Vagina (tissue), 2 donors: ENCODE measurements at places on chromosomes 4 and X.

DNA sequence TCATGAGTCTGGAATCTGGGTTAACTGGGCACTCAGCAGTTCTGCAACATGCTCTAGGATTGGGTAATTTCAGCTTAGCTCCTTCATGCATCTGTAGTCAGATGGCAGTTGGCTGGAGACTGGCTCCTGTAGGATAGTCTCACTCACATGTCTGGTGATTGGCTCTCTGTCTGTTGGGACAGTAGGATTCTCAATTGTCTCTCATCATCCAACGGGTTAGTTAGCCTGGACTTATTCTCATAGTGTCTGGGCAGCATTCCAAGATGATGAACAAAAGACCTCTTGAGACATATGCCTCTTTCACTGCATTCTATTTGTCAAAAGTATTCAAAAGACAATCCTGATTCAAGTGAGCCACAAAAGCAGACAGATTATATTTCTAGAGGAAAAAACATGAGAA lies 795.6 kb upstream of the GALNTL6 start:
- H3K27me3 ChIP-seq = no peaks in the 10 kb centered on the region
- H3K4me3 ChIP-seq = no peak overlapping the region
- H3K27ac ChIP-seq = no peak overlapping the region

- no peaks in the 10 kb centered on the region for H3K27me3 ChIP-seq
- H3K36me3 ChIP-seq = no peaks in the 10 kb centered on the region
- H3K4me1 ChIP-seq = no peaks in the 10 kb centered on the region
- no peak for DNase-seq
- no peak overlapping the region for H3K4me3 ChIP-seq
- no peak overlapping the region for H3K27ac ChIP-seq
These were observed 257.5 kb upstream of the SLC7A11 start for GRCh38 chr4:138499627-138500026.

DNA sequence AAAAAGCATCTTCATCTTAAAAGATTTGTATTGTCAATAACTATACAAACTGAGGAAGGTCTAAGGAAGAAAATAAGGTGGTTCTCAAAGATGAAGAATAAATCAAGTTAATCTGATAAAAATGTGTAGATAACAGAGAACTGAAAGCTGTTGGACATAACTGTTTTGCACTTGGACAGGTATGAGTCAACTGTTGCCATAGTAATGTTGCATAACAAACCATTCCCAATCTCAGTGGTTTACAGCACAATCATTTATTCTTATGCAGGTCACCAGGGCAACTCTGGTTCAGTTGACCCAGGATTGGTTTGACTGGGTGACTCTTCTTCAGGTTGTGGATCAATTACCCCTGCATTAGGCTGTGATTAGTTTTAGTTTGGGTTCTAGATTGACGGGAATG lies 2197.7 kb downstream of the ARAP2 start:
- no peaks in the 10 kb centered on the region for H3K27me3 ChIP-seq
- H3K4me3 ChIP-seq = no peak overlapping the region
- no peaks in the 10 kb centered on the region for H3K36me3 ChIP-seq
- H3K27ac ChIP-seq = no peak overlapping the region
- H3K4me1 ChIP-seq = no peaks in the 10 kb centered on the region

GRCh38 chrX:20361890-20362262 lies 95.2 kb upstream of the RPS6KA3 start:
- peaks cover 12% of the 10 kb centered on the region for H3K4me1 ChIP-seq
- H3K27ac ChIP-seq = no peak overlapping the region
- DNase-seq = no peak
- H3K4me3 ChIP-seq = no peak overlapping the region

DNA sequence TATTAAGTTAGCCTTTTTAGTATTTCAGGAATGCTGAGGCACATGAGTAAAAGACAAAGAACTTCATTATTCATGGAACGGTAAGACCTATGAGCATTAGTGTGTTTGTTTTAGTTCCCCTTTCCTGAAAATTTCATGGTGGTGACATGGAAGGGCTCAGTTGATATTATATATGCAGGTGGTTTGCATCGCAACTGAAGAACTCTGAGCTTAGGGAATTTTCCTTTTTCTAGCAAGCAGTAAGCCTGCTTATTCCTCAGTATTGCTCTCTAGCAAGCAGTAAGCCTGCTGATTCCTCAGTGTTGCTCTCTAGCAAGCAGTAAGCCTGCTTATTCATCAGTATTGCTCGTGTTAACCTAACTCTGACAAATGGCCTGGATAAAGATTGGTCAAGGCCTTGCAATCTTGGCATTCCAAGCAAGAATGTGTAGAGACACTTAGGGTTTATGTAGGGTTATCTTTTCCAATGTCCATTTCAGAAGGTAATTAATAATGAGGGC lies 37.7 kb upstream of the MAGEB18 start:
- H3K27me3 ChIP-seq = no peaks in the 10 kb centered on the region
- H3K36me3 ChIP-seq = no peaks in the 10 kb centered on the region
- H3K4me1 ChIP-seq = no peaks in the 10 kb centered on the region

DNA sequence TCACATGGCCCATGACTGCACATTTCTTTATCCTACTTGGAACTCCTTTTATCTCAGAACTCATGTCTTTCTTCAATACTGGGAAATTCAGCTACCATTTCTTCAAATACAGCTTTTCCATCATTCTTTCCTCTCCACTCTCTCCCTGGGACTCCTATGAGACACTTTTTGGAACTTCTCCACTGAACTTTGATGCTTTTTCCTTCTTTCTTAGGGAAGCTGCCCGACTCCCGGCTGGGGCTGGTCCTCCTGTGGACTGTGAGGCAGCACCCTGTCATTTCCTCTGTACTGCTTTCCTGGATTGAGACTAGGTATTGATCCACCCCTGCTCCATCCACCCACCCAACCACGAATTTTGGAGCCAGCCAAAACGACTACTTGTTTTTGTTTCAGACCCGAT lies 40.0 kb downstream of the ZFYVE28 start:
- DNase-seq = no peak
- no peaks in the 10 kb centered on the region for H3K4me1 ChIP-seq
- H3K27ac ChIP-seq = no peak overlapping the region
- H3K27me3 ChIP-seq = no peaks in the 10 kb centered on the region
- no peaks in the 10 kb centered on the region for H3K36me3 ChIP-seq

GRCh38 chr4:146890301-146890700 lies 55.4 kb downstream of the TTC29 start:
- no peaks in the 10 kb centered on the region for H3K36me3 ChIP-seq
- DNase-seq = no peak
- H3K27me3 ChIP-seq = no peaks in the 10 kb centered on the region

GRCh38 chr4:7634661-7635251 lies 200.0 kb upstream of the PSAPL1 start:
- no peak for DNase-seq
- no peaks in the 10 kb centered on the region for H3K27me3 ChIP-seq
- H3K27ac ChIP-seq = no peak overlapping the region
- H3K4me1 ChIP-seq = peaks cover 14% of the 10 kb centered on the region
- H3K36me3 ChIP-seq = no peaks in the 10 kb centered on the region

- no peak overlapping the region for H3K4me3 ChIP-seq
- DNase-seq = peak; percentile 74
- no peaks in the 10 kb centered on the region for H3K27me3 ChIP-seq
- no peaks in the 10 kb centered on the region for H3K36me3 ChIP-seq
- peaks cover 3% of the 10 kb centered on the region for H3K4me1 ChIP-seq
These were observed 114.5 kb upstream of the TRIM2 start for GRCh38 chr4:153089742-153090141.

GRCh38 chr4:126627255-126627654 lies 1005.5 kb upstream of the INTU start:
- H3K4me3 ChIP-seq = no peak overlapping the region
- H3K27me3 ChIP-seq = no peaks in the 10 kb centered on the region
- H3K27ac ChIP-seq = no peak overlapping the region
- H3K4me1 ChIP-seq = no peaks in the 10 kb centered on the region
- no peak for DNase-seq

- no peaks in the 10 kb centered on the region for H3K27me3 ChIP-seq
- no peak for DNase-seq
- H3K36me3 ChIP-seq = no peaks in the 10 kb centered on the region
- H3K4me3 ChIP-seq = no peak overlapping the region
These were observed 310.0 kb upstream of the PCDH10 start for GRCh38 chr4:132839070-132839469.
